Lung (tissue), 17 donors: ENCODE measurements at places on chromosomes 4 and X. TPM values are rescaled to one million over a fixed set of nuclear protein-coding genes. Genes with fewer than 3 reads are reported as not detected.

DNA sequence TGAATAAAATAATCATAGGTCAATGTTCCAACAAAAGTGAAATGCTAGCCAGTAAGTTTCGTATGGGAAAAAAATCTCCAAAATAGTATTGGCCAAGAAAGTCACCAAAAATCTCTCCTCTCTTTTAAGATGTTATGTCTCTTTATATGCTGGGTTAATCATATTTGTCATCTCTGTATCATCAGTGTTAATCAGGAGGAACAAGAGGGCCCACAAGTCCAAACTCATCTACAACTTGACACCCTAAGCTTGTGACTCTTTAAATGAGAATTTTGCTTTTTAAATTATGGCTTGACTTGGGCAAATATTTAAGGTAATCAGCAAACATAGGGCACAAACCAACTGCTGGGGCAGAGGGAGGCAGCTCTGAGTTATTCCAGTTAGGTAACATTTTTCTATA, 75.5 kb downstream of the AMMECR1 start:
- no peak for DNase-seq

DNA sequence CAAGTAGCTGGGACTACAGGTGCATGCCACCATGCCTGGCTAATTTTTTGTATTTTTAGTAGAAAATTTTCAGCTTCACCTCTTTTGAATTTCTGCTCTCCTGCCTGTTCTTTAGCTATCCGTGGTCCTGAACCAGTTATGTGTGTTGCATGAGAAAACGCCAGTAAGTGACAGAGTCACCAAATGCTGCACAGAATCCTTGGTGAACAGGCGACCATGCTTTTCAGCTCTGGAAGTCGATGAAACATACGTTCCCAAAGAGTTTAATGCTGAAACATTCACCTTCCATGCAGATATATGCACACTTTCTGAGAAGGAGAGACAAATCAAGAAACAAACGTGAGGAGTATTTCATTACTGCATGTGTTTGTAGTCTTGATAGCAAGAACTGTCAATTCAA, 13.9 kb downstream of the ALB start:
- DNase-seq, result peak; percentile 37

- DNase-seq, result peak; percentile 91
Measured at GRCh38 chrX:40845331-40845911, 110.1 kb upstream of the MED14 start.

DNA sequence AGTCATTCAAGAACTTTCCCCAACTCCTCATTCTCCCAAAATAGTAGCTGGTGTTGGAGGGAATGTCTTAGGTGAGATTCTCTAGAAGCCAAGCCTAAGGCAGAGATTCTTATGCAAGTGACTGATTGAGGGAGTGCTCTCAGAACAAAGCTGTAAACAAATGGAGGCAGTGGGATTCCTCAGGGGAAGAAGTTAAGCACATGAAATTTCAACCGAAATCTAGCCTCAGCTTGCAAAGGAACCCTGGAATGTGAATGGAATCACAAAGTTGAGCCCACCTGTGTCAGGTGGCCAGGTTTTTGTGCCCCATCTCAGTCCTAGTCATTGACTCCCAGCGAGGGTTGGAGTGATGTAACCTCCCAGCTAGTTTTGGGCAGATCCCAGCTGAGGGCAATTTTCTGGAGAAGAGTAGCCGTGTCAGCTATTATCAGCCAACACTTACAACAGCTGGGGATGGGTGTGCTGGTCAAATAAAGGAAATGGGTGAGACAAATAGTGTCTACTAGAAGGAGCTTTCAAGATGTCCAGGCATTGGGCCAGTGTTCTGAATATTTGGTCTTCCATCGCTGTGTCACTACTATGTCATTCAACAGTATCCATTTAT, 29.7 kb upstream of the FGF2 start:
- DNase-seq, result no peak

- DNase-seq, result no peak
Measured at GRCh38 chrX:139543920-139544319, 13.4 kb downstream of the F9 start.

DNA sequence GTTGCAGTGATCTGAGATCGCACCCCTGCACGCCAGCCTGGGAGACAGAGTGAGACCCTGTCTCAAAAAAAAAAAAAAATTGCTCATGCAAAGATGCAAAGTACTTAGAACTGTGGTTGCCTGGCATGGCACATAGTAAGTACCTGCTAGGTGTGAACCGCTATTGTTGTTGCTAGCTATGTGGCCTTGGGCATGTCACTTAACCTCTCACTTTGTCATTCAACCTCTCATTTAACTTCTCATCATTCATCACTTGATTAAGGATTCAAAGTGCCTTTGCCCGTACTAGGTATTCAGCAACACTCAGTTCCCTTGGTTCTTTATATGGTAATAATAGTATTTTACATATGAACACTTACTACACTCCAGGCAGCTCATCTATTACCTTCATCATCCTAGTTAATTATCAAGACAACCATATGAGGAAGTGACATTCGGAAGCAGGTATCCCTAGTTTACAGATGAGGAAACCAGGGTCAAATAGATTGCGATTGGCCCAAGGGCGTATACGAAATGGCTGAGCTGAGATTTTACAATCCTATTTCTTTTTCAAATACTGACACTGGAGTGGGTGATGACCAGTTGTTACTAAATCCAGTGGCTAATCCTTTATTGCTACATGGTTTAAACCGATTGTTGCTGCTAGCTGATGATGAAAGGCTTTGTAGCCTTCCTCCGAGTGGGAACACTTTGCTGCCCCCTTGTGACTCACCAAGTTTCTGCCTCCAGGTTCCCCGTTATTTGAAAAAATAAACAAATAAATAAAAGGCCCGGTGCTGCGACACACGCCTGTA, 28.8 kb upstream of the SOWAHD start:
- peak; percentile 71 for DNase-seq

- no peak for DNase-seq
Measured at GRCh38 chr4:1126506-1126905, 13.1 kb upstream of the RNF212 start.

- peak; percentile 78 for DNase-seq
Measured at GRCh38 chrX:104098151-104098808, 14.0 kb upstream of the ZCCHC18 start.

GRCh38 chrX:78527818-78528217, 131.3 kb downstream of the RTL3 start:
- no peak for DNase-seq

GRCh38 chr4:181536811-181537434, 706.3 kb upstream of the TENM3 start:
- peak; percentile 29 for DNase-seq

GRCh38 chr4:177427192-177427591, 15.0 kb downstream of the AGA start:
- no peak for DNase-seq

DNA sequence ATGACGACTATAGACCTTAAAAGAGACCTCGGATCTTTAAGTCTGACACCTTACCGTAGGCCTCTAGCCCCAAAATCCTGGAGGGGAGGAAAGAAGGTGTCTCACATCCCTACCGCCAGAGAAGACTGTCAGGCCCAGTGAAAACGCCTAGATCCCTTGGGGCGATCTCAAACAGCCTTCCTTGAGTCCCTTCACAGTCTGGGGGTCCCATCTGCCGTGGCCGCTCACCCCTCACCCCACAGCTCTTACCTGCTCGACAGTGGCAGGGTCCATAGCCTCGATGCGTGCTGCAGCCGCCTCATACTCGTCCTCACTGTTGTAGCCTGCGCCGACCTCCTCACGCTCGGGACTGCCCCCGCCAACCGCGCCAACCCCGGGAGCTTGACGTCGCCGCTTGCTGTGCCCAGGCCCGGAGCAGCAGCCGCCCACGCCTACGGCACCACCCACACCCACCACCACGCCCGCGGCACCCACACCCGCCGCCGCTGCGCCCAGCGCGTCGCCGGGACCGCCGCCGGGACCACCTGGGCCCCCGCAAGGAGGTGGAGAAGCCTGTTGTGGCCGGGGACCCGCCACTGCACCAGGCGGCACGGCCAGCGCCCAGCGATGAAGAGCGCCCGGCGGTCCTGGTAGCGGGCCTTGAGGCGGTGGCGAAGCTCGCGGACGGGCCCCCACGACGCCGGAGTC, 536 bp downstream of the OTUD5 start:
- DNase-seq, result no peak

- DNase-seq, result no peak
Measured at GRCh38 chrX:24985120-24985519, 30.6 kb downstream of the ARX start.

DNA sequence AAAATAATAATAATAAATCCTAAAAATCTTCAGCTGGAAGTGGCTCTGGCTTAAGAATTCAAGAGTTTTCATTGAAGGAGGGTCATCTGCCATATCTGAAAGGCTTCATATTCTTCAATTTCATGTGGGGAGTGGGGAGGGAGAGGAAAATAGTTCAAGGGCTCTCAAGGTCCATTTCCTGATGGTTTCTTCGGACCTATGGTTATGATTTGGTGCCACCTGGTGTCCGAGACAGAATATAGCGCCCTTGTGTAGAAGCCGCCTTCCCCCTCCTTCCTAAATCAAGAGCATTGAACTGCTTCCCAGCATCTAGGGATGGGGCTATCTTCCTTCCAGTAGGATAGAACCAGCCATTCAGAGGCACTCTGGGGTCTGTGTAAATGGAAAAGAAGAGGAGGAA, 34.3 kb downstream of the NLGN3 start:
- DNase-seq, result peak; percentile 87

GRCh38 chrX:118795528-118796280, 27.9 kb upstream of the ZCCHC12 start:
- no peak for DNase-seq

- DNase-seq, result peak; percentile 70
Measured at GRCh38 chrX:46582966-46583365, 9.4 kb downstream of the CHST7 start.

DNA sequence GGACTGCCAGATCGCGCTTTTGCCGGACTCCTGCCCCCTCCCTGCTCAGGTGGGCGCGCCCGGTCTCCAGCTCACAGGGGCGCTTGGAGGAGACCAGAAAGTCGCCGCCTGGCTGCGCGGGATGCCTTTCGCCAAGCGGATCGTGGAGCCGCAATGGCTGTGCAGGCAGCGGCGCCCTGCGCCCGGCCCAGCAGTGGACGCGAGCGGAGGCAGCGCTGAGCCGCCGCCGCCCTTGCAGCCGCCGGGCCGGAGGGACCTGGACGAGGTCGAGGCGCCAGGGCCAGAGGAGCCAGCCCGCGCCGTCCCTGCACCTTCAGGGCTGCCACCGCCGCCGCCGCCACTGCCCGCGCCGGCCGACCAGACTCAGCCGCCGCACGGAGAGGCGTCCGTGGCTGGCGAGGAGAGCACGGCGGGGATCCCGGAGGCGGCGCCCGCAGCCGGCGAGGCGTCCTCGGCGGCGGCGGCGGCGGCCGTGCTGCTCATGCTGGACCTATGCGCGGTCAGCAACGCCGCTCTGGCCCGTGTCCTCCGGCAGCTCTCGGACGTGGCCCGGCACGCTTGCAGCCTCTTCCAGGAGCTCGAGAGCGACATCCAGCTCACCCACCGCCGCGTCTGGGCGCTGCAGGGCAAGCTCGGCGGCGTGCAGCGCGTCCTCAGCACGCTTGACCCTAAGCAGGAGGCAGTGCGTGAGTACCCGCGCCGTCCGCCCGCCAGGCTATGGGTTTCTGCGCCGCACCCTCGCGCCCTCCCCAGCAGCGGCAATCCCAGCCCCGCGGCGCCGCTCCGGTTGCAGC, 834 bp downstream of the NHS start:
- peak; percentile 33 for DNase-seq

GRCh38 chr4:34182306-34182705, 2062.0 kb downstream of the ARAP2 start:
- peak; percentile 63 for DNase-seq

DNA sequence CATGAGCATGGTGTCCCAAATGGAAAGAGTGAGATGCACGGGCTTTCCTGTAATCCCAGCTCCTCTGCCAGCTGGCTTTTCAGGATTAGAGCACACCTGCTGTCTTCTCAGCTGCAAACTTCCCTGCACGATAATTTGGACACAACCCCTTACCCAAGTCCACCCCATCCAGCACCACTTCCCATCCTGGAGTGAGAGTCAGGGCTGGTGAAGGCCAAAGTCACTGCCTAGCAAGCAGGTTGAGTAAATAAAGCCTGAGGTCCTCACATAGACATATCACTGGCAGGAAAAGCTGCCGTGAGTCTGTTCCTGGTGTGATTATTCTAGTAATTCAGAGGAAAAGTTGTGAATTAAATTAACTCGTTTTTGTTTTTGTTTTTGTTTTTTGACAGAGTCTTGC, 113.9 kb upstream of the MBNL3 start:
- DNase-seq, result no peak

GRCh38 chr4:184544788-184545409, 70.5 kb upstream of the IRF2 start:
- DNase-seq, result no peak

- no peak for DNase-seq
Measured at GRCh38 chrX:100381619-100382018, 28.5 kb downstream of the PCDH19 start.

DNA sequence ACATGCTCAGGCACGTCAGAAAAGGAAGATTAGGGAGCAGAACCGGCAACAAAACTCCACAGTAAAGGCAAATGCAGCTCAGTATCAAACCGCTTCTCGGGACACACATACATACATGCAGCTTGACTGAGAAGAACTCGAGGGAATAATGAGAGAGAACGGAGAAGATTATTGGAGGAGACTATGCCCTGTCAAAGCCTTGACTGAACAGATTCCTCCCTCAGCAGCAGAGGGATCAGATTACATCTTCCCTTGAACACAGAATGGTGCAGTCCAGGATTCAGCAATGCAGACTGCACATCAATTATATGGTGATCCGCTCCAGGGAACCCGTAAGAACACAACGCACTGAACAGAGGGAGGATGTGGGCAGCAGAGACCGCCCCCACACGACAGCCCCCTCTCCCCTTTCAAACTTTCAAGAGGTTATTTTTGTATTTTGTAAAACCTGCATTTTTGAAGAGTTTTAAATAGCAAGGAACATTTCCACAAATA, 183.2 kb downstream of the FBXW7 start:
- DNase-seq, result peak; percentile 87

DNA sequence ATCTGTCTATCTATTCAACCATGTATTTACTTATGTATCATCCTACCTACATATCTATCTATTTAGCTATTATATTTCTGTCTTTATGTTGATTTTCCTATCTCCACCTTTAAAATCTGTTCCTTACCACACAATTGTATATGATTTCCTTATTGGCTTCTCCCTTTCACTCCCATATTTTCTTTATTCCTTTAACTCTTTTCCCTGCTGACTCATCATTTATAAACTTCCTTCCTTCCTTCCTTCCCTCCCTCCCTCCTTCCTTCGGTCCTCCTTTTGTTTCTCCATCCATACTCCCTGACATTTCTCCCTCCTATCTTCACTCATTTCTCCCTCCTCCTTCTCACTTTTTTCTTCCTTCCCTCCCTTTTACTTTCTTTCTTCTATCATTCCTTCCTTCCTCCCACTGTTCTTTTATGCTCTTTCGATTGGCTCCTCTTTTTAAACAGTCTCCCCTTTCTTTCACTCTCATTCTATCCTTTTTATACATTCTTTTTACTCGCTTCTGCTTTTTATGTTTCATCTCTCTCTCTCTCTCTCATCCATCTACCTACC, 100.3 kb downstream of the RBMX2 start:
- DNase-seq, result no peak

F11 gene
- total RNA-seq, result 10.2 TPM

CYLC1 gene
- not detected for total RNA-seq

WDR44 gene
- total RNA-seq, result 15.8 TPM

ODAM gene
- 8.8 TPM for total RNA-seq

PNMA3 gene
- 0.28 TPM for total RNA-seq

AFF2 gene
- total RNA-seq, result 6.3 TPM

PHEX gene
- 3.6 TPM for total RNA-seq

GPR50 gene
- not detected for total RNA-seq

PARM1 gene
- total RNA-seq, result 101 TPM

ZMAT1 gene
- 11.3 TPM for total RNA-seq

MAGEA4 gene
- total RNA-seq, result not detected

TMEM271 gene
- not detected for total RNA-seq
